ENCODE measurements at places on chromosomes 2 and 18.

DNA sequence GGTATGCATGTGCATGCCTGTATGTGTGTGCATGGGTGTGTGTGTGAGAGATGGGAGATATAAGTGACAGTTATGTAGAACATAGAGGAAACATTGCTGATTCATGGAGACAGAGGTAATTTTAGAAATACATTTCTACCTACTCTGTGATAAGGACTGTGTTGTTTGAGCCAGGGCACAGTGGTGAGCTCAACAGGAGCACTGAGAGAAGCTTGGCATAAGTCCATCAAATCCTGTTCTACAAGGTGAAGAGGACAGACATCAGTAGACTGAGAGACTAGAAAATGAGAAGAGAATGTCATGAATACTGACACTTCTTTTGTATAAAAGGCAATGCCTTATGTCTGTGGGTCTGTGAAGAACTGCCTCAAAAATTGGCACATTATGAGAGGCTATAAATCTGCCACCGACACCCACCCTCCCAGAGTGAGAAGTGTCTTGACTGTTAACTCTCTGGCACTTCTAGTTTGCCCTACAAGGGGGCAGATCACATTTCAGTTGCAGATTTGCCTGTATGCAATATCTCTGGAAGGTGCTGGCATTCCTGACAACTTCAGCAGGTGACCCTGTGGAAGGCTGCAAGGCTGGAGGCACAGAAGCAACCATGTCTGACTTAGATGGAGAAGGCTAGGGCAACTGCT lies 962.3 kb upstream of the NRXN1 start:
- DNase-seq = no peak

DNA sequence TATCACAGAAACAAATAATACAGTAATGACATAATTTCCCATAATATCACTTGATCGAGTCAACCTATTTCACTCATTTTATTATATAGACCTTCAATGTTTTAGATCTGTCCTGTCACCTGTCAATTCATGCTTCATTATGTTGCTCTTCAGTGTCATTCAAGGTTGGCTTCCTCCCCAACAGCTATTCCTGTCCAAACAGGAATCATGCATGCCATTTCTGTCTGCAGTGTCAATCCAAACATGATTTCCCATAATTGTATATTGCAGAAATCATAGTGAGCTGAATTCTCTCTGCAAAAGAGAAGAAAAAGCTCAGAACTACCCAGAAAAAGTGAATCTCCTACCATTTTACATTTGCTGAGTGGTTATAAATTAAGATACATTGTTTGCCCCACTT lies 628.6 kb downstream of the NR4A2 start:
- DNase-seq = no peak

DNA sequence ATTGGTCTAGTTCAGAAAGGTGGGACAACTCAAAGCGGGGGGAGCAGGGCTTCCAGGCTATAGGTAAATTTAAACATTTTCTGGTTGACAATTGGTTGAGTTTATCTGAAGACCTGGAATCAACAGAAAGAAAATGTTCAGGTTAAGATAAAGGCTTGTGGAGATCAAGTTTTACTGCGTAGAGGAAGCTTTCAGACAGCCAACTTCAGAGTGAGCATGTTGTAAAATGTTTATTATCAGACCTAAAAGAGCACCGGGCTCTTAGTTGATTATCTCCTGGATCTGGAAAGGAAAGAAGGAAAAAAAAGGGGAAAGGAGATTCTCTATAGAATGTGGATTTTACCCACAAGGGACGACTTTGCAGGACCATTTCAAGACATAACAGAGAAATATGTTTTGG lies 227.0 kb upstream of the SH3BP4 start:
- no peak for DNase-seq

GRCh38 chr2:188978291-188979081 lies 4.3 kb downstream of the COL3A1 start:
- no peak for DNase-seq

- DNase-seq = no peak
These were observed 320.3 kb downstream of the GPD2 start for GRCh38 chr2:156756516-156756915.
